ENCODE measurements at places on chromosomes 1 and 21.

GRCh38 chr1:51491166-51491981, 27.7 kb downstream of the EPS15 start:
- DNase-seq, result no peak

DNA sequence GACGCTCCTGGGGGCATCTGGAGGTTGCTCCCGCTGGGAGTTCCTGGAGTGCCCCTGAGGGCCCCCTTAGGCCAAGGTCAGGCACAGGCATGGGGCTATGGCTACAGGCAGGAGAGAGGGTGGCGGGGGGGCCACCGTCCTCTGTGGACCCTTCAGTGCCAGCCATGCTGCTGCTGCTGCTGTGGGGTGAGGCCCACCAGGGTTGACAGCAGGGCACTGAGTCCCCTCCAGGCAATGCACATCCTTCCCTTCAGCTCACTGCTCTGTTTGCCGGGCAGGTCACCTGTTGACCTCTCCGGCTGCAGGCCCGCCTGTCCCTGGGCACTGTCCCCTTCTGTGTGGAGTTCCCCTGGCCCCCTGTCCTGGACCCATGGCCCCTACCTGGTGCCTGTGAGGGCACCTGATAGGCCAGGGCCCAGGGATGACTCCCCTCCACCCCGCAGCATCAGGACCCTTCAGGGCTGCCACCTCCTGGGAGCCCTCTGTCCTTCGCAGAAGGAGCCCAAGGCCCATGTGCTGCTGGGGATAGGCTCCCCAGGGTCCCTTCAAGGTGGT, 34.1 kb upstream of the ADARB1 start:
- no peak for DNase-seq

GRCh38 chr1:63958556-63958955, 184.7 kb downstream of the ROR1 start:
- DNase-seq, result no peak

DNA sequence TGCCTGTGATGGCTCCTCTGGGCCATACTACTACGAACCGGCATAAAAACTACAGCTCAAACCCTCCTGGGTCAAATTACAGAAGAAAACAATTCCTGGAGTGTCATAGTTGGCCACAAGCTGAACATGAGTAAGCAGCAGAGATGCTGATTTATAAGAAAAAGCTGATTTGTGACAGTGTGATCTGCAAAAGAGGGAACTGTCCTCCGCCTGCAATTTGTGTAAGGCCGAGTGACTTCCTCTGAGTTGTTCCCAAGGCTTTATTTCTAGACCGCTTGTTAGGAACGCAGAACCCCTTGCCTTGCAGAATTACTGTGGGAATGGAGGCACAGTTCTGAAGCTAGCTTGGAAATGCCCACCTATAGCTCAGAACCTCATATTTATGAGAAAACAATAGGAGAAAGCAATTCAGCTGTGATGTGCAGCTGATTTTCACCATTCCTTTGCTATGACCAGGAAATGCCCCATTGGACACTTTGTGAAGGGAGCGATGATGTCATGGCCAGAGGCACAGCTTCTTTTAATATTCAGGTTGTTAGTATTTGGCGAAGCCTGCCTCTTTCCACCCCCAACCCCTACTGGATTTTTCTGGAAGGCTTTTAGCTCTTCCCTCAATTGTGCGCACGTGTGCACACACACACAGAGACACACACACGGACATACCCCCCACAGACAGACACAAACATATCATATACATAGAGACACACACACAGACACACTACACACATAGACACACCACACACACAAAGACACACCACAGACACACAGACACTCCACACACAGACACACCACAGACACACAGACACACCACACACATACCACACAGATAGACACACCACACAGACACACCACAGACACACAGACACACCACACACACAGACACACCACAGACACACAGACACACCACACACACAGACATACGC, 47.6 kb downstream of the IER5 start:
- DNase-seq, result no peak
